ENCODE measurements at places on chromosomes 7 and 10.

DNA sequence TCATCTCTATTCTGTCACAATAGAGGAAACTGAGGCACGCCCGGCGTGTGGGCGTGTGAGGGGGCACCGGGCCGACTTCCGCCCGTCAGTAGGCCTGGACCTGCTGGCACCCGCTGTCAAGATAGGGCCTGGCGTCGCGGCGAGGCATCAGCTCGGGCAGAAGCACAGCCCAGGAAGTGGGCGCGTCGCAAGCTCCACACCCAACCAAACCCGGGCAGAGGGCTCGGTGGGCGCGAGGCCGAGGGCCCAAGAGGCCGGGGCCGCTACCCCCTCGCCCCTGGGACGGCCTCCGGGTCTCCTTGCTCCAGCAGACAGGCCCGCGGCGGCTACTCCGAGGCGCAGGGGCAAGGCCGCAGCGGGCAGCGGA, 91.2 kb downstream of the SPAG6 start:
- DNase-seq = peak; percentile 71

DNA sequence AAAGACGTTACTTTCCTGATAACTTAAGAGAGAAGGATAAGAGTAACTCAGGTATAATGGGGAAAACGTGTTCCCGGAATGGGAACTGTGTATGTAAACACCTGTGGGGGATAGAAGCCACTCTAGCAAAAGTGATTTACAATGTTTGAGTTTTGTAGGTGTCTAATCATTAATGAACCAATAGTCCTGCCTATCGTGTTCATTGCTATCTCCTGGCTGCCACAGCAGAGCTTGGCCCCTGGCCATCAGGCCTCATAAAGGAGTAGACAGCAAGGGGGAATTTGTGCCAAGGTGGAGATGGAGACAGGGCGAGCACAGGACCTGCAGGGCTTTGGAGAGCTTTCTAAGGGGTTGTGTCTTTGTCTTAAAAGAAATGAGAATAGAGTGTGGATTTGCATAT, 102.1 kb downstream of the GAD2 start:
- DNase-seq = no peak

- no peak for DNase-seq
Measured at GRCh38 chr7:151954866-151955820, 1.1 kb upstream of the GALNTL5 start.

- DNase-seq = no peak
Measured at GRCh38 chr10:127088908-127089307, 107.5 kb downstream of the INSYN2A start.

DNA sequence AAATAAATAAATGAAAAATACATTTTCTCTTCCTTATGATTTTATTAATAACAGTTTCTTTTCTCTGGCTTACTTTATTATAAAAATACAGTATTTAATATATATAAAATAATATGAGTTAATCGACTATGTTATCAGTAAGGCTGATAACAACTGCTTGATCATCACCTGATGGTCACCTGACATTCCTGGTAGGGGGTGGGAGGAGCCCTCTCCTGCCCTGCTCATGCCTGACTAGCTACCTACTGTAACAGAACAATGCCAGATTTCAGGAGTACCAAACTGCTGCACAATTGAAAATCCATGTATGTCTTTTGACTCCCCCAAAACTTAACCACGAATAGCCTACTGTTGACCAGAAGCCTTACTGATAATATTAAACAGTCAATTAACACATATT, 1.3 kb upstream of the APBB1IP start:
- DNase-seq = no peak

GRCh38 chr7:40733114-40733513, 598.3 kb downstream of the SUGCT start:
- no peak for DNase-seq

DNA sequence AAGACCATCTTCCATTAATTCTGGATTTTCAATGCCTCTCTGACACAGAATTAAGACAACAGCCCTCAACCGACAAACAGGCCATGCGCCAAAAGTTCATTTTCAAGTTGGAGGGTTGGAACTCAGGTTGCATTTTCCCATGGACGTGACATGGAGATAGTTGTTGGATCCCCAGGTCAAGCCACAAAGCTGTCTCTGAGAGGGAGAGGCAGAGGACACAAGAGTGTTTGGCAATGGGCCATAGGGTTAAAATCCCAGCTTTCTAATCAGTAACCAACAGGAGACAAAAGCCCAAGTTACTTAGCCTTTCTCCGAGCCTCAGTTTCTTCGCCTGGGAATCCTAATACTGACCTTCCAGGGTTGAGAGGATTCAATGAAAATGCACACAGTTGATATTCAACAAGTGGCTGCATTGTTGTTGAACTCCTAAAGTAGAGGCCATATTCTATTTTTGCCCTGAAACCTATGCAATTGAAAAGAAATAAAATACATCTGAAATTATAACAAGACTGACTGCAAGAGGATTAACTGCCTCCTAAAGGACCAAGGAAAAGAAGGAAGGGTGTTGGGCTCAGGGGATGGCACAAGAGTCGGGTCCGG, 44.3 kb downstream of the SORBS1 start:
- no peak for DNase-seq

DNA sequence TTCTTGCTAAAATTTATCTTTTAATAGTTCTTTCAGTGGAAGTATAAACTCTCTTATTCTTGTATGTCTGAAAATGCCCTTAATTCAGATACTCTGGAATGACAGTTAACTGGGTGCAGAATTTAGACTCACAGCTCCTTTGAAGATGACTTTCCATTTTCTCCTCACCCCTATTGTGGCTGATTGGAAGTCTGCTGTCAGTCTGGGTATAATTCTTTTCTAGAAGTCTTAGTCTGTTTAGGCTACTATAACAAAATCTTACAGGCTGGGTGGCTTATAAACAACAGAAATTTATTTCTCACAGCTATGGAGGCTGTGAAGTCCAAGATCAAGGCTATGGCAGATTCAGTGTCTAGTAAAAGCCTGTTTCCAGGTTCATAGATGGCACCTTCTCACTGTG, 145.2 kb upstream of the GDF10 start:
- DNase-seq = no peak

DNA sequence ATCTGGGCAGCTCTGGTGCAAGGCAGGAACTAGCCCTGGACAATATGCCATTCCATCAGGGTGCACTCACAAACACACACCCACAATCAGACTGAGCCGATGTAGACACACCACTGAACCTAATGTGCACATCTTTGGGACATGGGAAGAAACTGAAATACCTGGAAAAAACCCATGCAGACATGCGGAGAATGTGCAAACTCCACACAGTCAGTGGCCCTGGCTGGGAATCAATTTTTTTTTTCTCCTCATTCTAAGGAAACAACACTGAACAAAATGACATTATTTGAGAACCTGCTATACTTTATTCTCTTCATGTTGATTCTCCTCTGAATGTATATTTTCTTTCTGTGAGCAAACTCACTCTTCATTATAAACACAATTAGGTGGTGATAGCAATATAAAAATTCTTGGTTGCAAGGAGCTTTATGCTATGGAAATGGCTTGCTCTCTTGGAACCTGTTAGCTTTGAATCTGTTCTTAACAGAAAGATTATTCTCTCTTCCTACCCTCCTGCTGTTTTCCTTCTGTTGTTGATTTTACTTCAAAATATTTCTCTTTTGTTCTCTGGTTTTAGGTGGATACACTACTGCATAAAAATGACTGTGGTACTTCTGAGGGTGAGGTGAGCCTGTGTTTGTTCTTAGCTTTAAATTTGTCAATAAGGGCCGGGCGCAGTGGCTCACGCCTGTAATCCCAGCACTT, 33.0 kb upstream of the MICU1 start:
- no peak for DNase-seq

- DNase-seq = no peak
Measured at GRCh38 chr7:36190447-36191291, 37.6 kb downstream of the EEPD1 start.

- no peak for DNase-seq
Measured at GRCh38 chr7:133481676-133482075, 228.8 kb downstream of the EXOC4 start.

DNA sequence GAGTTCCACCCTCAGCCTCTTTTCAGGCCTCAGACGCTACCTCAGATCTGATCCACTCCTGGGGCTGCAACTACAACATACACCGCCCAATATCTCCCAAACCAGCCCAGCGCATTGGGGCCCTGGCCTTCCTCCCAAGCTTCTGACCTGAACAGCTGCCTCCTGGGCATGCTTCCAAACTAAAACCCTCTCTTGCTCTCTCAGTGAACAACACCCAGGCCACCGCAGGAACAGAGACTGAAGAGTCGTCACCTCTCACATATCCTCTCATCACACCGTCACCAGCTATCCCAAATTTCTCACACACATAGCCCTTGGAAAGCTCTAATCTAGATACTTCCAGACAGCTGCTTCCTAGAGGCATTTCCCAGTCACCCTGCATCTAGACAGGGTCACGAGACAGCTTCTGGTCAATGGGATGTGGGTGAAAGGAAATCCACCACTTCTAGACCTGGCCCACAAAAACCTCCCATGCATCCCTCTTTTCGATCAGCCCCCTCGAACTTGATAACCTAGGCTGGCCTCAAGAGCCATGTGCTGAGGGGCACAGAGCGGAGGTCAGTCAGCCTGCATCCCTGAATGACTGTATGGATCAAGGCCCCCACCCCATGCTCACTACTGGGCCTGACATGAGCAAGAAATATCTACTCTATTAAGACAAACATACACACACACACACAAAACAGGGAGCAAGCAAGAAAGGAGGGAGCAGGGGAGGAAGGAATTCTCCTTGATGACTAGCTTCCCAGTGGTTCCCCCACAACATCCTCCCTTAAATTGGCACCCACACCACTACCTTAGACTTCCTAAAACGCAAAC, 1.8 kb downstream of the PARP12 start:
- DNase-seq = no peak

DNA sequence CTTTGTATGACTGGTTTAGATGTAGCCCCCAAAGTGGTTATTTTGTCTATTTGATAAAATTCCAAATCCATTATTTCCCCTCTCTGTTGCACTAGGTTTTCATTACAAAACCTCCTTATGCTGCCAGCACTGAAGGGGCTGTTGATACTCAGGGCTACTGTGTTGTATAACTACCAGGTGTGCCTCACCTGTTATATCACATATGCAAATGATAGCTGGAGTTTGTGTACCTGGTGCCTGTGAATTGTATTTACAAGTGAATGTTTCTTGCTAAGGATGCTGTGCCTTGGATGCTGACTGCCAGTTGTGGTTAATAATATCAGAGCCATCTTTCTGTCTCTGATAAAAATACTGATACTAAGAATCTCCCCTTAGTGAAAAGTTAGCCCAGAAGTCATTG, 84.8 kb upstream of the CCDC6 start:
- no peak for DNase-seq

DNA sequence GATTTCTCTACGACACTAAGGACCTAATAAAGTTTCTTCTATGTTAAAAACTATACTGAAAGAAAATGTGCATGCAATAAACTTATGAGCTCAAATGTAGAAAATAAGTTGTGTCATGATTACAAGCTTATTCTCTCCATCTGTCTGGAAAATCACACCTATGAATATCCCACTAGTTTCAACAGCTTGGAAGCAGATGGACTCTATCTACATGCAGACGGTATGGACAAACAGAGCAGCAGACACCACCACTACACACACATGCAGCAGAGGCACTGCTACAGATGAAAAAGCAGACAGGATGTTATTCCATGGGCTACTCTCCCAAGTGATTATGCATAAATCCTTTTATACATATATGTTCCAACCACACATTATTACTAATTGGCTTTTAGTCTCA, 123.4 kb upstream of the TARP start:
- no peak for DNase-seq

DNA sequence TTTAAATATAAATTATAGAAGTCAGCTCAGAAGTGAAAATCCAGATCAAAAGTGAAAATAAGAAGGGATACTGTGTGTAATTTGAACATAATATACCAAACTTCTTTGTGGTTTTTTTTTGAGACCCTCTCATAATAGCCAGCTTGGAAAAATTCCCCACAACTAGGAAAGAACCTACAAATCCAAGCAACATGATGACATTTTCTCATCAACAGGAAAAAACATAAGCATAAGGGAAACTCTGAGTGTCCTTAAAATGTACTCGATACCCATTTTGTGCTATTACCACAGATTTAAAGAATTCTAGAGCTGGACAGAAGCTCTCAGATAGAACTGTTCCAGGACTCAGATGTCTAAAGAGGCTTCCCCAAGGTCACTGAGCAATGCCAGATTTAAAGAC, 214.8 kb upstream of the KLF14 start:
- DNase-seq = no peak

GRCh38 chr10:93742633-93743349, 14.9 kb upstream of the LGI1 start:
- no peak for DNase-seq

DNA sequence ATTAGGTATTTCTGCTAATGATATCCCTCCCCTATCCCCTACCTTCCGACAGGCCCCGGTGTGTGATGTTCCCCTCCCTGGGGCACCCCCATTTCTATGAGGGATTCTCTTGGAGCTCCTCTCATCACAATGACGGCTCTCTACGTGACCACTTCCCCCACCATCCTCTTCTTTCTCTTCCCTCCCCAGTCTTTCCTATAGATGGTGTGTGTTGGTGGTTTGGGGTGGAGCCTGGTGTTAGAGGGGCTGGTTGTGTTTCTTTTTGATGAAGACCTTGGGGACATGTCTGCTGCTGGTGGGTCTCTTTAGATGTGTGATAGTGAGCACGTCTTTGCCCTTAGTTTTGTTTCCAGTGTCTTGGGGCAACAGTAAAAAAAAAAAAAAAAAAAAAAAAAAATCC, 28.6 kb downstream of the RPS24 start:
- DNase-seq = no peak

DNA sequence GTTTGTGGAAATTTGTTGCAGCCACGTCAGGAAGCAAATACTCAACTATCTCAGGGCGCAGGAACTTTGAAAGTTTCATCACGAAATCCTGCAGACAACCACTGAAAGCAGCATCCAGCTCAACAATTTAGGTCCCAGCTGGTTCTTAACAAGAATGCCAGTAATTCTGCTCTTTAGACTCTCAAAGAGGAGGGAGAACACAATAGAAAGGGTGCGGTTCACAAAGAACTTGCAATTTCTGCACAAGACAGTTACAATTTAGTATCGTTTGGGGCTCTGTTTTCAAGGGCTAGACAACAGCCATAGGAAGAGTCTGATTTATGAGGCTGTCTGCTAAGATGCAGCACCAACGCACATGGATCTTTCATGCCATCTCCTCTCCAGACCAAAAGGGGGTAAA, 223.1 kb downstream of the FGFR2 start:
- no peak for DNase-seq

- no peak for DNase-seq
Measured at GRCh38 chr7:12493863-12494686, 76.4 kb upstream of the SCIN start.

GRCh38 chr10:74900297-74900696, 73.9 kb downstream of the KAT6B start:
- peak; percentile 23 for DNase-seq
